Activated CD8-positive, alpha-beta memory T cell treated with anti-CD3 and anti-CD28 coated beads, Interleukin-2, amount 50 U/mL, for 4 hours (primary cell): ENCODE measurements at places on chromosomes 7 and 10.

GRCh38 chr10:31536302-31536701, 217.3 kb downstream of the ZEB1 start:
- no peak for DNase-seq

- no peak for DNase-seq
Observed at GRCh38 chr10:113226831-113227445, 276.9 kb downstream of the TCF7L2 start.

GRCh38 chr7:68474661-68475216, 1123.5 kb upstream of the AUTS2 start:
- no peak for DNase-seq

GRCh38 chr10:14259696-14260566, 70.8 kb downstream of the FRMD4A start:
- no peak for DNase-seq

DNA sequence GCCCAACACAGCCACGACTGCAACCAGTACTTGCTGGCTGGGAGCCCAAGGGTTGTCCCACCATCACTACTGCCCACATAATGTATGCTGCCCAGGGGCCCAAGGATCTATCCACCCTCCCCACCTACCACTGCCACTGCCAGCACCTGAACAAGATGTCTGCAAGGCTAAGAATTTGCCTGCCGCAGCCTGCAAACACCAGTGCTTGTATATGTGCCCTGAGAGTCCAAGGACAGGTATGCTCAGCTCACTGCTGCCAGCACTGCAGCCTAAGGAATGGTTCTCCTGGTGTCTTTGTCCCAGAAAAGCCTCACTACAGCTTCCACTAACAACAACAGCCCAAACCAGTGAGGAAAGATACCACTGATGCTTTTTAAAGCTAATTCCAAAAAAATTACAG, 1174.0 kb downstream of the SORCS1 start:
- no peak for DNase-seq

GRCh38 chr10:10092581-10092980, 925.1 kb upstream of the CELF2 start:
- DNase-seq = no peak

- DNase-seq = no peak
Observed at GRCh38 chr7:3835109-3835508, 534.1 kb downstream of the SDK1 start.

- DNase-seq = no peak
Observed at GRCh38 chr10:63738410-63738809, 217.2 kb downstream of the REEP3 start.

- DNase-seq = no peak
Observed at GRCh38 chr7:45919231-45919784, 1.8 kb downstream of the IGFBP3 start.

GRCh38 chr7:29156907-29157452, 10.6 kb upstream of the CPVL start:
- DNase-seq = no peak
